Endothelial cell of coronary artery (primary cell): ENCODE measurements at places on chromosomes 12 and 14. TPM values are rescaled to one million over a fixed set of nuclear protein-coding genes. Genes with fewer than 3 reads are reported as not detected.

KRT75 gene
- not detected in 2 replicates for total RNA-seq

ABHD12B gene
- not detected in 2 replicates for total RNA-seq

SMARCC2 gene
- total RNA-seq, result 42.2 and 53.4 TPM in 2 replicates

SMCO3 gene
- 0.09 and 0.56 TPM in 2 replicates for total RNA-seq

PTGER2 gene
- total RNA-seq, result 1.4 TPM in 1 of 2 replicates, not detected in the other

PRICKLE1 gene
- total RNA-seq, result 21.4 and 22.1 TPM in 2 replicates

NKX2-1 gene
- not detected in 2 replicates for total RNA-seq

CYP27B1 gene
- total RNA-seq, result 0.38 and 0.54 TPM in 2 replicates

CSRNP2 gene
- total RNA-seq, result 16.2 and 18.7 TPM in 2 replicates

ANKS1B gene
- 0.09 TPM in 1 of 2 replicates, not detected in the other for total RNA-seq

PTCSC3 gene
- not detected in 2 replicates for total RNA-seq

AICDA gene
- total RNA-seq, result not detected in 2 replicates

GLIPR1L1 gene
- total RNA-seq, result not detected in 2 replicates

VEZT gene
- total RNA-seq, result 58.4 and 69.0 TPM in 2 replicates

CLEC12A gene
- not detected in 2 replicates for total RNA-seq

IGF1 gene
- 0.09 and 0.28 TPM in 2 replicates for total RNA-seq

LPAR5 gene
- total RNA-seq, result not detected in 2 replicates

IGFBP6 gene
- total RNA-seq, result 16.0 and 109 TPM in 2 replicates

IFNG-AS1 gene
- not detected in 2 replicates for total RNA-seq

SLC17A8 gene
- total RNA-seq, result not detected in 2 replicates

GALNT16 gene
- 0.19 and 0.36 TPM in 2 replicates for total RNA-seq

YEATS4 gene
- total RNA-seq, result 14.1 and 15.2 TPM in 2 replicates

HCAR2 gene
- total RNA-seq, result not detected in 2 replicates

GLT1D1 gene
- total RNA-seq, result not detected in 2 replicates

TAS2R46 gene
- total RNA-seq, result 1.3 and 3.1 TPM in 2 replicates

CLEC9A gene
- total RNA-seq, result not detected in 2 replicates

DHRS4L2 gene
- 11.9 and 13.7 TPM in 2 replicates for total RNA-seq

CLEC4D gene
- total RNA-seq, result not detected in 2 replicates

CIROP gene
- total RNA-seq, result not detected in 2 replicates

CLEC2B gene
- 10.3 and 36.7 TPM in 2 replicates for total RNA-seq

RBP5 gene
- total RNA-seq, result 0.19 TPM in 1 of 2 replicates, not detected in the other

GNS gene
- 174 and 200 TPM in 2 replicates for total RNA-seq

REP15 gene
- total RNA-seq, result 1.5 and 1.7 TPM in 2 replicates

C12orf54 gene
- total RNA-seq, result not detected in 2 replicates

SP1 gene
- total RNA-seq, result 21.2 and 28.2 TPM in 2 replicates
